ENCODE measurements at places on chromosomes 11 and 22.

- DNase-seq = no peak
Measured at GRCh38 chr11:128755564-128755963, 61.7 kb downstream of the FLI1 start.

DNA sequence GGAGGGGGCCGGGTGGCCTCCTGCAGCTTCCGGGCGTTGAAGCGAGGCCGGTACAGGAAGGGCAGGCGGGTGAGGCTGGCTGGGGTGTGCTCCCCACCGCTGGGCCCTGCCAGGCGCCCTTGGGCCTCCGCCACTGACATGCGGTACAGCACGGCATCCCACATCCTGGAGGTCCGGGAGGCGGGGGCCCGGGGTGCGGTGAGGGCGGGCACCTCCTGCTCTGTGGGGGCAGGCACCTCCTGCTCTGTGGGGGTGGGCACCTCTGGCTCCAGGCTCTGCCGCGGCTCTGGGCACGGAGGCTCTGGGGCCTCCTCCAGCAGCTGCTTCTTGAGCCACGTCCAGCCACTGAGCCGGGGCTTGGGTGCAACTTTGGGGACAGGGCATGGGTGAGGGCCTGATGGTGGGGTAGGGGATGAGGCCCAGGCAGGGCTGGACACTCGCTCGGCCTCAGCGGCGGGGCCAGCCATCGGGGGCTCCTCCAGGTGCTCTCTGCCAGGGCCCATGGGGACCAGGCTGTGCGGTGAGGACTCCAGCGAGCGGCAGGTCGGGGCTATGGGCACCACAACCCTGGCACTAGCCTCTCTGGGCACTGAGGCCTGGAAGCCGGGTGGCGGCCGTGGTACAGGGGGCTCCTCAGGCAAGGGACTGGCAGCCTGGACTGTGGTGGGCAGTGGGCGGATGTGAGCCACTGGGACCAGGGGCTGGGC, 2.3 kb downstream of the PRR33 start:
- no peak for DNase-seq

- no peak for DNase-seq
Measured at GRCh38 chr22:23116506-23117263, 25.1 kb downstream of the RSPH14 start.

DNA sequence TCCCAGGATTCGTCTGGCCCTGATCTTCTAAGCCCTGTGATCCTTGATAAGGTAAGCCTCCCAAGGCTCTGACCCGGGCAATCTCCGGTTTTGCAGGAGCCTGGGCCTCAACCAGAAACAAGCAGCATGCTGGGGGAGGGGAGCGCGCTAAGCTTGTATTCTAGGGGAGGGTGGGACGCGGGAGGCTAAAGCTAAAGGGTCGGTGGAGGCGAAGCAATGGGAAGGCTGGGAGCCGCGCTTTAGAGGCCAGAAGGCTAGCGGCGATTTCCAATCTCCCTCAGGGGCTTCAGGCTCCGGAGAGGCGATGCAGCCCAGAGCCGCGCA, 753 bp downstream of the PTPN5 start:
- DNase-seq = no peak

- DNase-seq = no peak
Measured at GRCh38 chr11:18254781-18255361, 6.4 kb upstream of the SAA2 start.

GRCh38 chr11:117766576-117766975, 30.4 kb downstream of the DSCAML1 start:
- no peak for DNase-seq

GRCh38 chr11:120122924-120123683, 14.8 kb downstream of the TRIM29 start:
- no peak for DNase-seq

DNA sequence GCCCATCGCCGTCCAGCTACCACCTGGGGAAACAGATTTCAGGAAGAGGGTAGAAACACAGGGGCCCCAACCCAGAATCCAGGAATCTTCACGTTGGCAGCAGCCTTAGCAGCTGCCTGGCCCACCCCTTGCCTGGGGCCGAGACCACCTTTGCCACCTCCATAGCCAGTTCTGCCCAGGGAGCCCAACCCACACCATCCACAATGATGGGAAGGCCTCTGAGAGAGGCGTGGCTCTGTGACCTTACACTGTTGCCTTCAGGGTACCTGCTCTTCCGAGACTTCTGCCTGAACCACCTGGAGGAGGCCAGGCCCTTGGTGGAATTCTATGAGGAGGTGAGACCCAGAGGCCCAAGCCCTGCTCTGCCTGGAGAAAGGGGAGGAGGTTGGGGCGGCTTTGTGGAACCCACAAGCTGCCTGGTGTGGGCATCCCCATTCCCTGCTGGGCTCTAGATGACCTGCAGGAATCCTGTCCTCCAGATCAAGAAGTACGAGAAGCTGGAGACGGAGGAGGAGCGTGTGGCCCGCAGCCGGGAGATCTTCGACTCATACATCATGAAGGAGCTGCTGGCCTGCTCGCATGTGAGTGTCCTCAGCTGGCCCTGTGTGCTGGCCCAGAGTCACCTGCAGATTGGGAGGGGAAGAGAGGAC, 10.0 kb upstream of the ANKRD13D start:
- no peak for DNase-seq

DNA sequence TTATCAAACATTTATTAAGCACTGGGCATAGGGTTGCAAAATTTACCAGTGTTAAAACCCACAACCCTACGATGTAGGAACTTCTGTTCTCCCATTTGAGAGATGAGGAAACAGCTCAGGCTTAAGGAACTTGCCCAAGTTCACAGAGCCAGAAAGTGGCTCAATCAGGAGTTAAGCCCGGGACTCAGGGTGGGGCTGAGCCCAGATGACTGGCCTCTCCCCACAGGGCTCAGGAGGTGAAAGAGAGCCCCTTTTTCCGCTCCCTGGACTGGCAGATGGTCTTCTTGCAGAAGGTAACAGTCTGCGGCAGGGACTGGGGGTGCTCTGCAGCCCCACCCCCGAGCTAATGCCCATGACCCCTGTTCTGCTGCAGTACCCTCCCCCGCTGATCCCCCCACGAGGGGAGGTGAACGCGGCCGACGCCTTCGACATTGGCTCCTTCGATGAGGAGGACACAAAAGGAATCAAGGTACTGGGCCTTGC, 5.6 kb upstream of the ANKRD13D start:
- no peak for DNase-seq

- DNase-seq = no peak
Measured at GRCh38 chr11:117747892-117748291, 49.1 kb downstream of the DSCAML1 start.

DNA sequence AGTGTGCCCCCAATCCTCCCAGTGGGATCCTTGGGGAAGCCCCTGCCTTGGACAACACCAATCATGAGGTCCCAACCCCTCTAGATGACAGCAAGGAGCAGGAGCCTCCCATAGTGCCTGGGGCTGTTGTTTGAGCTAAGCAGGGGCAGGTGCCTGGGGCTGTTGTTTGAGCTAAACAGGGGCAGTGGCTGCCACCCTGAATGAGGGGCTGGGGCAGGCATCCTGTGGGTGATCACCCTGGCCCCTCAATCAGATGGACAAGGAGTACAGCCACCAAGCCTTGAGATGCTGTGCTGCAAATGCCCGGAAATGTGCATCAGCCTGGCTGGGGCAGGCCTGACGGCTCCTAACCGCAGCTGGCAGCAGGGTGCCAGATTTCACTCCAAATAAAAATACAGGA, 66.7 kb downstream of the MYEOV start:
- DNase-seq = no peak

- no peak for DNase-seq
Measured at GRCh38 chr22:40602231-40602630, 34.3 kb downstream of the MRTFA start.

DNA sequence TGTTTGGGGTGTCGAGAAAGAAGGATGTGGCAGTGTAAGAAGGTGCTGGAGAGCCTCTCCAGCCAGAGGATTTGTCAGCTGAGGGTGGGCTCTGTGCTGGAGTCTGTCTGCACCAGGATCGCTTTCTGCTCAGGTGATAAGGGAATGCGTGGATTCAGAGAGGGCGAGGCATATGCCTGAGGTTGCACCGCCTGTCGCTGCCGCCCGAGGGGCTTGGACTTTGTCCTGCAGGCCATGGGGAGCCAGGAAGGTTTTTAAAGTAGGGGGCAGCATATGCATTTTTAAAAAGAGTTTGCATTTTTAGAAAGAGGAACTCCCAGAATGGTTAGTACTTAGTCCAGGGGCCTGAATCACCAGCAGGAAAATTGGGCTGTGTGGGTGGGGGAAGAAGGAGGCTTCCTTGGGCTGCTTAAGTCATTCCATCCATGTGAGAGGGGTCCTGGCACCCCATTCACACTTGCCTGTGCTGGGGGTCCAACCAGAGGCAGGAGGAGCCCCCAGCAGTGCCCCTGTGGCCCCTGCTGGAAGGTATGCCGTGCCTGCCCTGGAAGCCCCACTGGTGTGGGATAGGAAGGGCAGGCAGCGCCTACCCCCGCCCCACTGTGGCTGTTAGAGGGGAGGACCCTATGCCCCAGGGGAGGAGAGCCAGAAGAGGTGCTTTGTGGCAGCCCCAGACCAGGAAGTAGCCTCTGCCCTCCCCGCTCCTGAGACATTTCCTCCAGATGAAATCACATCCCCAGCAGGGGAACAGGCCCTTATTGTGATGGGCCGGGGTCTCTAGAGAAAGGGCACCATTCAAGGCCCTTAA, 35.8 kb upstream of the MYRF start:
- DNase-seq = no peak

- no peak for DNase-seq
Measured at GRCh38 chr11:115739878-115740277, 235.7 kb upstream of the CADM1 start.

DNA sequence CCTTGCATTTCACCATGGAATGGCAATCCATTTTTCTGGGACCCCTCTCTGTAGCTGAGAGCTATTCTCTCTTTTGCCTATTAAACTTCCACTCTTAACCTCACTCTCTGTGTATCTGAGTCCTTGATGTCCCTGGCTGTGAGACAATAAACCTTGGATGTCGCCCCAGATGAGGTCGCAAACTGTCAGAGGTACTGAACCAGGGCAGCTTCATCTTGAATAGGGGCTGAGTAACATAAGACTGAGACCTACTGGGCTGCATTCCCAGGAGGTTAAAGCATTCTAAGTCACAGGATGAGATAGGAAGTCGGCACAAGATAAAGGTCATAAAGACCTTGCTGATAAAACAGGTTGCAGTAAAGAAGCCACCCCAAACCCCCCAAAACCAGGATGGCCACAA, 68.0 kb downstream of the RSF1 start:
- no peak for DNase-seq

DNA sequence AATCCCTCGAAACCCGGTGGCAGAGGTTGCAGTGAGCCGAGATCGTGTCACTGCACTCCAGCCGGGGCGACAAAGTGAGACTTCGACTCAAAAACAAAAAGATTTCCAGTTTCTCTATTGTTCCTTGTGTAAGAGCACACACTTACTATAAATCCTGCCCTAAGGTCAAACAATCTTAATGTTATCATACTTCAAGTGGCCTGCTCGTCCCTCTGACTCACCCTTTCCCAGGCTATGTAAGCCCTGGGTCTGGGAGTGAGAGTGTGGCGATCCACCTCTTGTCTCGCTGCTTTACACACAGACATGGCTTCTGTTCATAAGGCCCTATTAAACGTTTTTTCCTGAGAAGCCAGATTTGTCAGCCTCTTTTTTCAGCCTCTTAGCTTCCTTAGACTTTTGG, 24.4 kb upstream of the A4GALT start:
- DNase-seq = no peak

- no peak for DNase-seq
Measured at GRCh38 chr11:5398936-5399335, 15.3 kb downstream of the OR51M1 start.

GRCh38 chr11:13776134-13776815, 107.8 kb downstream of the FAR1 start:
- peak; percentile 64 for DNase-seq

DNA sequence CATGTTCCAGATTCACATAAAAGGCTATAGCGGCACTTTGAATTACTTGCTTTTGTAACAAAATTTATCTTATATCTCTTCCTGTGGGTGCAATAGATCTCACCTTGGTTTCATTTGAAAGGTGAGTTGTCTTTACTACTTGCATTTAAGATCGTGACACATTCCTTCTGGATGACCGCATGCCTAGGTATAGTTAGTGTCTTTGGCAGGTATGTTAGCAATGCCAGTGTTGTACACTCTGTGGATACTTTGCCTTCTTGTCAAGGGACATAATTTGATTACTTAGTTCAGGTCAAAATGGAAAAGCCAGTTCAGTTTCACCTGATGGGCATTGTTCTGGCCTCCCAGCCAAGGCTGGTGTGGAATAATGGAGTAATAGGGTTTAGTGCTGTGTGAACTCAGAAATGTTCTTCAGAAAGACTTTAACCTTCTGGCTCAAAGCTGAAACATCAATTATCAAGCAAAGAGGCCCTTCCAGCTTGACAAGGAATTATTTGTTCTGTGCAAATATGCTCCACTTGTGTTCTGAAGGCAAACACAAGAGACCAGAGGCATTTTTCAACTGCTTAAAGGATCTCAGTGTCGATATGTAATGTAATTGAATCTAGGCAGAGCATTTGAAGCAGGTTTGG, 64.6 kb downstream of the AMOTL1 start:
- peak; percentile 50 for DNase-seq

- no peak for DNase-seq
Measured at GRCh38 chr22:29784451-29785361, 17.5 kb downstream of the UQCR10 start.

DNA sequence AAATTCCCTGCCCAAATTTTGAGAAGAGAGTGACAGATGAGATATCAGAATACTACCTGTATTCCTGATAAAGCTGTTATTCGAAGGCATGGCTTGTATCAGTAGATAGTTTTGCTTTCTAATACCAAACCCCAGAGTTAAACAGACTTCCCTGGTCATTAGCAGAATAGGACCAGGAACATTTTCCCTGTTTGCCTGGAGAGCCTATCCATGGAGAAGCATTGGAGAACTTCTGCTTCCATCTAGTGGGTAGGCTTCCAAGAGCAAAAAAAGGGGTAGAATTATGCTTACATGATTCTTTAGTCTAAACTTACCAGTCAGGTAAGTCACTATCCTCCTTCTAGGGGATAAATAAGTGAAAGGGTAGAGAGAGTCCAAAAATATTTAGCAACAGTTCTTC, 14.2 kb downstream of the PDE3B start:
- no peak for DNase-seq

- no peak for DNase-seq
Measured at GRCh38 chr22:50544078-50544745, 1.5 kb upstream of the KLHDC7B start.

DNA sequence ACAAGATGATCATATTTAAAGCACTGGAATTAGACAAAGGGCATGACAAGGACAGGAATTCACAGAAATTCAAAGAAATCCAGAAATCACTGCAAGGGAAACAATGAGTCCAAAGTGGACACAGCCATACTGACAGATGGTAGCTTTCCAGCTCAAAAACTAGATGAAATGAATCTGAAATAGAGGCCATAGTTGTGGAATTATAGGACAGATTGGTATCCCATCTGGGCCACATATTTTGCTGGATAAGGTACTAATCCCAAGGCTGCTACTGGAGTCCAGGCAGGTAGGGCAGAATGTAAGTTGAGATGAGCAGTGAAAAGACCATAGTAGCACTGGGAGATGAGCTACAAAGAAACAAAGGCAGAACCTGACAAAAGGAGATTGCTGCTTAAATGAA, 258.3 kb upstream of the ANO3 start:
- DNase-seq = no peak

GRCh38 chr22:37632174-37633088, 7.0 kb upstream of the SH3BP1 start:
- DNase-seq = no peak

GRCh38 chr11:101706541-101706940, 122.7 kb upstream of the TRPC6 start:
- DNase-seq = peak; percentile 89

GRCh38 chr11:64275031-64275800, 9.2 kb downstream of the BAD start:
- DNase-seq = no peak

- no peak for DNase-seq
Measured at GRCh38 chr11:108125096-108125495, 3.7 kb downstream of the ACAT1 start.

Data from PC-3 (cell line).